Posterior vena cava (tissue), 2 donors: ENCODE measurements at places on chromosomes 12 and 14. TPM values are rescaled to one million over a fixed set of nuclear protein-coding genes. Genes with fewer than 3 reads are reported as not detected.

TAS2R10 gene
- total RNA-seq, result 1.2 TPM

NPAS3 gene
- total RNA-seq, result 1.3 TPM

ENDOU gene
- total RNA-seq, result 1.7 TPM

FAM90A1 gene
- total RNA-seq, result 0.23 TPM

KERA gene
- total RNA-seq, result not detected

RNFT2 gene
- 1.2 TPM for total RNA-seq

RAD51AP1 gene
- 1.7 TPM for total RNA-seq

TEAD4 gene
- total RNA-seq, result 35.3 TPM

ADGRD1 gene
- 178 TPM for total RNA-seq

LRRC43 gene
- 0.60 TPM for total RNA-seq
